ENCODE measurements at places on chromosomes 5 and 9.

GRCh38 chr5:149792540-149793255, 62.6 kb downstream of the PPARGC1B start:
- DNase-seq, result no peak

GRCh38 chr5:1950708-1951103, 68.0 kb upstream of the IRX4 start:
- DNase-seq, result no peak

- no peak for DNase-seq
Measured at GRCh38 chr5:160434022-160434531, 12.4 kb downstream of the PTTG1 start.

DNA sequence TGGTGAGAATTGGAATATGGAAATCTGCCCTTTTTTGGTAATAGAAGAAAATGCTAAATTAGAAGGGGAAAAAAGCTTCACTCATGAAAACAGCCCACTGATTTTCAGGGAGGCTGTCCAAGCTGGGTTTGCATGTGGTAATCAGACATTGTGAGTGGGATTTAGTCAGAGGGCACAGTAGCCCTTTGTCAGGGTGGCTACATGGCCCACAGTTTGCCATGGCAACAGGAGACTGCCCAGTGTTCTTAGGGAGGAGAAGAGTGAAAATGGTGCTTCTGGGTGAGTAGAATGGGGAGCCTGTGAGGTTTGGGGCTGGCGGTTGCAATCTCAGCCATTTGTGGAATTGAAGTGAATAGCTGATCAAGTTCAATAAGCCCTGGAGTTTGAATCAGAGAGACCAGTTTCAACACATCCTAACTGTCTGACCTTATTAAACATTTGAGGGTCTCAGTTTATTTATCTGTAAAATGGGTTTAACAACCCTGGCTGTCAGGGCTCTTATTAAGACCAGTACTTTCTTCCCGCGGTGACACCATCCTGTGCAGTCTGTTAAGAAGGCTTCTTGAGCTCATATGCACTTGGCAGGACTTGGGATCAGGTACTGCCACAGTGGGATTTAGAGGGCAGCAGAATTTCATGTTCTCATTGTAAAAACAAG, 107.6 kb upstream of the TNC start:
- DNase-seq, result no peak

GRCh38 chr9:87346061-87346665, 151.5 kb upstream of the DAPK1 start:
- no peak for DNase-seq

DNA sequence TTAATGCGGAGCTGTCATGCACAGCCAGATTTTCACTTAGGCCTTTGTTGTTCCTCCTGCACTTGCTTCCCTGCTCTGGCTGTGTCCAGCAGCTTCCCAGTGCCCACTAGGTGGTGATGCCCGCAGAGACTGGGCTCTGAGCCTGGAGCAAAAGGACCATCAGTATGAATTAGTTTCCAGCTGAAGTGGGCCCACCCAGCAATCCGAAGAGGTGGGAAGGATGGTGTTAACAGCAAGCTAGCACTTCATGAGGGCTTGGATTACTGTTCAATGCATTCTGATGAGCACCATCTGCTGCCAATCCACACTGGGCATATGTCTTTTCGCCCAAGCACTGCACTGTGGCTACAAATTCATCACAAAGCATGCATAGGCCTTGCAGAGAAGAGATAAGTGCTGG, 459.1 kb downstream of the SPOCK1 start:
- DNase-seq, result no peak

DNA sequence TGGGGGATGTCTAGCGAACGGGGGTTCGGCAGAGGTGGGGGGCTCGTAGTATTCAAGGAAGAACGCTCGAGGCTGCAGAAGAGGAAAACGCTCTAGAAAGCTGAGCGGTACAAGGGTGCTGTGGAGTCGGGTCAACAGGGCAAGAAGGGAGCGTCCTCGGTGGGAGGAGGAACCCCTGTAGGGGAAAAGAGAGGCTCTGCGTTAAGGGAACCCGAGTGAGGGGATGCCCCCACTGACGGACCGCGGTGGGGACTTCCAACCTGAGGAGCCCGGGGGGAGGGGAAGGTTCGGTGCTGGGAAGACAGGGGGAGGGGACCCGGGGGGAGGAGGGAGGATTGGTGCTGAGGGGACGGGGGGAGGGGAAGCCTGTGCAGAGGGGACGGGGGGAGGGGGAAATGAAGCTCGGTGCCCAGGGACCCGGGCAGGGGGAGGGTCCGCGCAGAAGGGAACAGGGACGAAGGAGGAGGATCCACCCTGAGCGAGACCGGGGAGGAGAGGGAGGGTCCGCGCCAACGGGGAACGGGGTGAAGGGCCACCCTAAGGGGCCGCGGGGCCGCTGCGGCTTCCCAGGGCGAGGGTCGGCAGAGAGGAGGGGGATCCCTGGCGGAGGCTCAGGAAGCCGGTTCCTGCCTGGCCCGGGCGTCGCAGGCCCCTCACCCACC, 621 bp downstream of the NR6A1 start:
- peak; percentile 35 for DNase-seq

GRCh38 chr5:81136557-81136956, 96.6 kb upstream of the CKMT2 start:
- no peak for DNase-seq

GRCh38 chr5:169920474-169920873, 59.8 kb downstream of the INSYN2B start:
- DNase-seq, result no peak

GRCh38 chr5:147887930-147888329, 9.4 kb downstream of the SCGB3A2 start:
- no peak for DNase-seq

Measured in HL-60 (cell line).